Right ventricle myocardium inferior (tissue), 1 donor: ENCODE measurements at places on chromosomes 1 and 21.

DNA sequence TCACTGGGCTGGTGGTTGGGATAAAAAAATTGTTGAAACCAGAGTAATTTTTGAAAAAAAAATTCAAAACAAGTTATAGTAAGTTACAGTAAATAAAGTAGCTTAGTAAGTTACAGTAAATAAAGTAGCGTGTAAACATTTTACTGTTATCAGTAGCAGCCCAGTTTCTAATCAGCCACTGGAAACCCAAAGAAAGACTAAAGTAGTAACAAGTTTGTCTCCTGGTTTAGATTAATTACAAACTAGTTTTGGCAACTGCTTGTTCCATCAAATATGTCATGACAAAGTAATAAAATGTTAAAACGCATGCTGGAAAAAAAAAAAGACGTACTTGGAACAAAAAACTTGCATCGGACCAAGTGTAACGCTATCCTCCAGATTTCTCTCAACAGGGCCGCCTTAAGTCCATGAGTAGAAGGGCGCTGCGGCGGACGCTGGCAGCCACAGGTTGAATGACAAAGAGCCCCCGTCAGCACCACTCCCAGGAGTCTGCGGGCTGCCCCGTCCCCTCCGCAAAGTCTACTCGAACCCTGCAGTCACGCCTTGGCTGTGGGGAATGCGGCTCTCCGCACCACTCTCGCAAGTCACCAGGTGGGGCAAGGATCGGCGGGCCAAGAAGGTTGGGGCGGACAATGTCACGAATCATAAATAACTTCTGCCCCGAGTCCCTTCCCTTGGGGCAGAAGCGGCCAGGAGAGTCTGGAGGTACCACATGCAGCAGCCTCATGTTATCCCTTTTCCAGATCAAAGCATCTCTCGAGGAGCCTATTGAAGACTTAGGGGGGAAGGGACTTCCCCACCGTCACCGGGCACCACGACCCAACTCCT lies 837 bp downstream of the SLC16A1 start:
- DNase-seq: peak; percentile 74

- no peak for DNase-seq
Measured at GRCh38 chr1:171112119-171112518, 21.4 kb downstream of the FMO3 start.

- no peak for DNase-seq
Measured at GRCh38 chr21:38819719-38820159, 14.0 kb downstream of the ETS2 start.

- DNase-seq: no peak
Measured at GRCh38 chr1:230099465-230099864, 32.4 kb downstream of the GALNT2 start.

DNA sequence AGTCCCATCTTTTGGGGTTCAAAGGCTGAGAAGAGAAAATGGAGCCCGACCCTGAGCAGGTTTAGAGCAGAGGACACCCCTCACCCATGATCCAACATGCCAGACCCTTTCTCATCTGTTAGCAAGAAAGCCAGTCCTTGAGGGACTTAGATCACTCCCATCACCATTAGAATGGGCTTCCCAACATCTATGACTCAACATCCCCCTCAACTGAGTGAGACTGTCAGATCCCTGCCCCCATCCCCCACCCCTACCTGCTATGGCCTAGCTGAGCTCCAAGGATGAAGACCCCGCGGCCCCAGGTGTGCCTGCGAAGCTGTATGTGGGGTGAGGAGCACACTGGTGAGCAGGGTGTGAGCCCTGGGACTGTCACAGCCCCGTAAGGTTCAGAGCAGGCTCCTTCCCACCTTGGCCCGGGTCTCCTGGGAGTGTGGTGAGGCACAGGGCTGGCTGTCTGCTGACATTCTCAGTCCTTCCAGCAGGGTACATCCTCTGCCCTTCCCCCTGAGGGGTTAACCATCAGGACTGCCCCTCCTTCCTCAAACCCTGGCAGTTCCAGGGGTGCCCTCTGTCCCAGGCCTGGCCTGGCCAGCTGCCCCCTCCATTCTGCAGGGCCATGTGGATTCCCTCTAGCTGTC lies 21.4 kb upstream of the BLACAT1 start:
- DNase-seq: no peak

DNA sequence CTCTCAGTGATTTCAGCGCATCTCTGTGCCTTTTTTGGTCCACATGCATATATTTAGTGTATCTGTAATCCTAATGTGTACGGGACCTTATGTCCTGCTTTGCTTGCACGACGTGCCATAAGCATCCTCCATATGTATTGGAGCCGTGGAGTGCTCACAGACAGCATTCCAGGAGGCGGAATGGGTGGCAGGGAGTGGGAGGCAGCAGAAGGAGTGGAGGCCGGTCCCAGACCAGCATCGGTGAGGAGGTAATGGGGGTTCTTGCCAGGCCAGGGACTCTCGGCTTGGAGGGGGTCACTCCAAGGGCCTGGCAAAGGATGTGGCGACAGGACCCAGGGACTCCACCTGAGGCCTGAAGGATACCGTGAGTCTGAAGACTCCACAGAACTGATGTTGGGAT lies 185.0 kb downstream of the CAMTA1 start:
- no peak for DNase-seq

DNA sequence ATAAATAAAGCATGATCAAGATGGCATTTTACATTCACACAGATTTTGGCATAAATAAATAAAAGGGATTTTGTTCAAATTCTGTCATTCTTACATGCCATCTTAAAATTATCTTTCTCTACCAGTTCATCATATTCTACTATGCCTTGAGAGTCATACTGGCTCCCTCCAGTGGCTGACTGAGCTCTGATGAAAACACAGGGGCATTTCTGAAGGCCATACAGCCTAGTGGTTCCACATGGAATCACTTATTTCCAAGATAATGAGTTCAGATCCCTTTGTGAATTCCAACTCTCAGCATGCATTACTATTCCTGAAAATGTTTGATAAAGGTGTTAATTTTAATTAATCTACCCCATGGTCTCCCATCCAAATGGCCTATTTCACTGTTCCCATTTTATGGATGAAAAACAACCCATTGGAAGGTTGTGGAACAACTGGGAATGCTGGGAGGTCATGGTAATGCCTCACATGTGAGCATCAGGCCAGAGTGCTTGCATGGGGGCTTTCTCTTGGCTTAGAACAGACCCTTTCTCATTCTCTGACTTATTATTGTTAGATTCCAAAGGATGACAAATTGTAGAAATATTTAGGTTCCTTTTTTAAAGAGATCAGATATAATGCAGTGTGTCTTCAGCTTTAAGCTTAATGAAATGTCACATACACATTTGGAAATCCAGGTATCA lies 622.4 kb upstream of the PKN2 start:
- DNase-seq: no peak

GRCh38 chr1:2412773-2413494 lies 570 bp upstream of the PEX10 start:
- no peak for DNase-seq

DNA sequence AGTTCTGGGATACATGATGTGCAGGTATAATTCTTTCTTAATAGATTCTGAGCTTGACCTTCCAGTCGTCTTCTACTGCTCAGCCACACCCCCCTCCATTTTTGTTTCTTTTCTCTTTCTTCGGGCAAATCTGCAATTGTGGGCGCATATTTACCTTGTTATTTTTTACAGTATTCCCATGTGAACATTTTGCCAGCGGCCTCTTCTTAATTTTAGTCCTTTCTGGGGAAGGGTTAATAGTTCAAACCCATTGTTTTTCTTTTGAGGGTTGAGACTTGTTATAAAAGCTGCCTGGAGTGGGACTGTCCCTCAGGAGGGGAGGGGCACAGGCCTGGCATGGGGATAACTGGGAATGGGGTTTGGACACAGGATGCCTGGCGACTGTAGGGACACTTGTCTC lies 40.3 kb downstream of the PBX1 start:
- no peak for DNase-seq

- no peak for DNase-seq
Measured at GRCh38 chr1:196418772-196419171, 189.5 kb downstream of the KCNT2 start.

- DNase-seq: no peak
Measured at GRCh38 chr1:116496898-116497297, 73.9 kb downstream of the CD58 start.

- no peak for DNase-seq
Measured at GRCh38 chr1:155940993-155941844, at the start of gene RXFP4. RXFP4 (plus strand) TSS chr1:155941638; CDS start chr1:155941710, 72 bp downstream.

DNA sequence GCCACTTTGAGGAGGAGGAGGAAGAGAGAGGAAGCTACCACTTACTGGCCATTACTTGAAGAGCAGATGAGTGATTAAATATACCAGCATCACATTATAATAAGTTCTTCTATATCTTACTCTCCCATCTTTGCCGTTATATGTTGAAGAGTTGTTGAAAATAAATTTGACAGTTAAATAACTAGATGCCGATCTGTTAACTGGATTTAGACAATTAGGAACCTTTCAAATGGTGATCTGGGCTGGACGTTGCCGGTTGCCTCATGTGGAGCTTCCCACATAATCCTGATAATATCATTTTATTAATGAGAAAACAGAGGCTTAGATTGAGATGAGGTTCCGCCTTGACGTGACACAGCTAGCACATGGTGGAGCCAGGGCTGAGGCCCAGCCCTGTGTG lies 147.0 kb downstream of the SDCCAG8 start:
- DNase-seq: no peak
